ENCODE measurements at places on chromosomes 4 and X.

DNA sequence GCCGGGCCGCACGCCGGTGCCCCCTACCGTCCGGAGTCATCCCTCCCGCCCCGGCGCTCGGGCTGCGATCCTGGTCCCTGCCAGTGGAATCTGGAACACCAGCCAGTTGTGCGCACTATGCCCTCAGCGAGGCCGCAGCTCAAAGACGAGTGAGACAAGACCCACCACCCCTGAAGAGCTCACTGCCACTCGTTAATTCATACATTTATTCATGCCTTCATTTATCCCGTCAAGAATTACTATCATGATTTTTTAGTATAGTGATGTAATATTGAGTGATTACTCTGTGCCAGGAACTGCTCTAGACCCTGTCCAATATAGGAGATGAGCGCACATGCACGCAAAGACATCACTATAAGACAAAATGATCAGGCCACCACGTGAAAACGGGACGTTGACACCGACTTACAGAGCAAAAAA, 247 bp upstream of the PPA2 start:
- DNase-seq = no peak

DNA sequence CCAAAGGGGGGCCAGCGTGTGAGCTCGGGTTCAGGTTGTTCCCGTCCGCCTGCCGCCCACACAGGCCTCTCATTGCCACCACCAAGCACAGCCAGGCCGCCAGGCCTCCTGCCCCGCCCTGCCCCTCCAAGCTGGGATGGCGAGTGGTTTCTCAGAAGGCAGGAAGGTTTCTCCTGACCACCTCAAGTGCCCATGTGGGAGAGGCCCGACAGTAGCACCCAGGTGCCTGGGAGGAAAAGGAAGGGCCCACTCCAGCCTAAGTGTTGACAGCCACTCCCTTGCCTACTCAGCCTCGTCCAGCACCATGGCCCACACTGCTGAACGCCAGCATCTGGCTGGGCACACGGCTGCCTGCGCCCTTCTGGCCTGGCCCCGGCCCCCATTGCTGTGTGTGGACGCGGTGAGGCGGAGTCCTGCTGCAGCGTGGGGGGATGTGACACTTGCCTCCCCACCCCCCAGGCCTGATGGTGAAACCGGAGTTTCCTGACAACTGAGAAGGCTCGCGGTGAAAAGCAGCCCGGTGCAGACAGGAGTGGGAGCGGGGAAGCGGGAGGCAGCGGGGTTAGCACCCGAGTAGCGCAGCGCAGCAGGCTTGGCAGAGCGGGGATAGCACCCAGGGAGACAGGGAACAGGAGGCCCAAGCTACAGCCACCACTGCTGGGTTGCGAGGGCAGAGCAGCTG, 19.2 kb downstream of the FLNA start:
- no peak for DNase-seq

DNA sequence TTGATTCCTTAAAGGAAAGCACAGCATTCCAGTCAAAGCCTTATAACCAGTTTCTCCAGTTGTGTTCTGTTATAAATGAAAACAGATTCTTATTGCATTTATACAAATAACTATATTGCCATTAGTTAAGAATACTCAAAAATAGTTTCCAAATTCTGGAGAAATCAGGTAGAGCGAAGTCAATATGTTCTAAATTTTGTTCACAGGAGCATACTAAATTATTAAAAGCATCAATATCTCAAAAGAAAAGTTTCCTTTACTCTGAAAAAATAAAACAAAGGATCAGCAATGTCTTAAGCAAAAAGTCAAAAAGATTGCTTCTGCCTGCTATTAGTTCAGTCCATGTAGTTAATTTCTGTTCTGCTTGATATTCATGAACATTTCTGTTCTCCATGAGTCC, 39.7 kb downstream of the PGRMC2 start:
- DNase-seq = no peak

DNA sequence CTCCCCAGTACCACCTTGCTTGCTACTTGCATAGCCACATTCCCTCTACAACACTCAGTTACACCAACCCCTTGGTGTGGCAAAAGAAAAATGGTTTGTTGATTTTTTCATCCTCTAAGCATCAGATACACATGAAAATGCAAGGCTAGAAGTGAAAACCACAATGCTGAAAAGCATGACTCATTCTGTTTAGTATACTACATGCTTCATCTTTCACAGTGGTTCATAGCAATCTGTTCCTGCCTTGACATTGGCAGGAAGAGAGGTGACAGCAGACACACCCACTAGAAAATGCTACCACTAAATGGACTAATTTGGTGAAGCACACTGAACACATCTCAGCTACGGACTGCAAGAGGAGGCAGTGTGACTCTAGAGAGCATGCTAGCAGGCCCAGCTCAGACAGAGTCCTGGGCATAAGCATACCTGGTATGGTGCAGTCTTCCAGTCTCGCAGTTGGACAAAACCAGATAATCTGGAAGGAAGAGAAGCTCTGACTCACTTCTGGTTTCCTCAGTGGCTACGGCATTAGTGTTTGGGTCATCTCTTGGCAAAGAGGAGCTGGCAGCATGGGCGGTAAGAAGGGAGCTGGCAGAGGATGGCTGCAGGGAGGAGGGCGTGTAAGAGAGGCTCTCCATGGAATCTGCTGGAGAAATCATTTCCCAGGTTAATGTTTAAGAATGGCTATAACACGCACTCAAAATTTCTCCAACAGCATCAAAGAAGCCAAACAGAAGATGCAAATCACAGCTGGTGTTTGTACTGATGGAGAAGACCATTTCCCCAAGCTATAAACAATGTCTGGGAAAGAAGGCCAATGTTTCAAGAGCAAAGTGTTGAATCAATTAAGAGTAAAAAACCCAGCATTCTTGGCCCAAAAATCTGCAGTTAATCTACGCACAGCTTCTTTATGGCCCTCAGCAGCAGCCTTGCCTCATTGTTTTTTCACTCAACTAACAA, 37.8 kb downstream of the GAB3 start:
- peak; percentile 53 for DNase-seq
